ENCODE measurements at places on chromosomes 12 and 14.
A peak's percentile ranks its signal among the peaks of the same experiment; 100 is the strongest.

DNA sequence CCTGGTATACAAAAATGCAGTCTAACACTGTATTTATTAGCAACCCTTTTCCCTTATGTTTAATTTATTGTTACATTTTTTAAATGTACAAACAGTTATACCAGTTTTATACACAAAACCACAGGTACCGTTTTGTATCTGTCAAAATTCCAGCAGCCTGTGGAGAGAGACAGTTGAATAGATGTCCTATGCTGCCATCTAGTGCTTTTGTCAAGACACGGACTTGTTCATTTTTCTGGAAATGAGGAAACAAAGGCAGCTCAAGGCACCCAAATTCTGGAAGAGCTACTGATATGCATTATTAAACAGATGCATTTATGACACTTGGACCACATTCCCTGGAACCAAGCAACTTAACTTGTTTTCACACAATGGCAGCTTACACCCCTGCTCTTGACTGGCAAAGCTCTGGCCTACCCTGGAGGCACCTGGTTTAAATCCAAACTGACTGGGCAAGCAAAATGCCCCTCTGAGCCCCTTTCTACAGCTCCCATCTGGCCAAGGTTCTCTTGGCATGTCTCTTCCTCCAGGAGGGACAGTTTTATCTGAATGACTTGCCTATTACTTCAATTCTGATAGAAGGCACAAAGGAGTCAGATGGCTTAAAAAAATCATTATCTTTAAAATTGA, 286.9 kb upstream of the PRKD1 start:
- no peak for DNase-seq

GRCh38 chr12:76446090-76446489, 97.9 kb upstream of the BBS10 start:
- no peak for DNase-seq

GRCh38 chr14:72478471-72478893, 415.4 kb downstream of the DPF3 start:
- DNase-seq = no peak

DNA sequence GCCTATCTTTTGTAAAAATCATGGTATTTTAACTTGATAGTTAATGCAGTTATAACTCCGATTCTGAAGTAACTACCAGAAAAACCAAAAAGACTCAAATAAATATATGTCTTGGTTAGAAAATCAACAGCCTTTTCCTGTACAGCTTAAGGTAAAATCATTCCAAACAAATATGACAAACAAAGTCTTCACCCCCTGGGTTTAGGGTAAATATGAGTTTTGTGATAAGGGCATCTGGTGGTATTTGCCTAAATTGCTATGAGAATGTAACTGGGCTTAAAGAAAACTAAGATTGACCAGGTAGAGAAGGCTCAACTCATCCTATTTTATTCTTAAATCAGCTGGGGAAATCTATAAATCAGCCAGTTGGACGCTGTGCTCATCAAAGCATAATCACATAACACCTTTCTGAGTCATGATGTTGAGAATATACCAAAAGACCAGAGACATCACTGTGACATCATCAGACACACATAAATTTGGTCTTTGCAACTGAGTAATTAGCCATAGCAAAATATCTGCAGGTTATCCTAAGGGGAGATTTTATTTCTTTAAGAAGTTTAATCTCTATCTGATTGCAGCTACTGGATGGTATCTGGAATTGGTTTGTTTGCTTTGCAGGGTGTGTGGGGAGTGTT, 133.9 kb downstream of the STXBP6 start:
- DNase-seq = no peak

- no peak for DNase-seq
Measured at GRCh38 chr14:89399594-89400068, 17.4 kb downstream of the FOXN3 start.

- no peak for DNase-seq
Measured at GRCh38 chr14:65003394-65003793, 16.7 kb downstream of the FNTB start.

DNA sequence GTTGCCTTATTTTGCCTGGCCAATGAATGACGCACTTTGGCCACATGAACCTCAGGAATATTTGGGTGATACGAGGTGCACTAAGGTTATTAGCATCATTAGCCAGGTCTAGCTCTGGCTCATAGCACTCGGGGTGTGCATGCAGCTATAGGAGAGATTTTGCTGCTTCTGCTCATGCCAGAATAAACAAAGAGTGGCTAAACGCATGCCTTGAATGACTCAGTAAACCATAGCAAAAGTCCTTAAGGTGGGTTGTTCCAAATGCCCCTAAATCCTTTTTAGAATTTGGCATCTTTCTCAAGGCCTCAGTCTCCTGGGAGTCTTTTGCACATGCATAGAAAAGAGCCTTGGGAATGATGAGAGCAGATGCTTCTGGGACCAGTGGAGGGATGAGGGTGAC, 343.7 kb upstream of the FKBP4 start:
- DNase-seq = no peak

GRCh38 chr14:61575551-61576150, 119.7 kb upstream of the HIF1A start:
- no peak for DNase-seq

GRCh38 chr14:91388551-91388975, 29.1 kb downstream of the CCDC88C start:
- no peak for DNase-seq

DNA sequence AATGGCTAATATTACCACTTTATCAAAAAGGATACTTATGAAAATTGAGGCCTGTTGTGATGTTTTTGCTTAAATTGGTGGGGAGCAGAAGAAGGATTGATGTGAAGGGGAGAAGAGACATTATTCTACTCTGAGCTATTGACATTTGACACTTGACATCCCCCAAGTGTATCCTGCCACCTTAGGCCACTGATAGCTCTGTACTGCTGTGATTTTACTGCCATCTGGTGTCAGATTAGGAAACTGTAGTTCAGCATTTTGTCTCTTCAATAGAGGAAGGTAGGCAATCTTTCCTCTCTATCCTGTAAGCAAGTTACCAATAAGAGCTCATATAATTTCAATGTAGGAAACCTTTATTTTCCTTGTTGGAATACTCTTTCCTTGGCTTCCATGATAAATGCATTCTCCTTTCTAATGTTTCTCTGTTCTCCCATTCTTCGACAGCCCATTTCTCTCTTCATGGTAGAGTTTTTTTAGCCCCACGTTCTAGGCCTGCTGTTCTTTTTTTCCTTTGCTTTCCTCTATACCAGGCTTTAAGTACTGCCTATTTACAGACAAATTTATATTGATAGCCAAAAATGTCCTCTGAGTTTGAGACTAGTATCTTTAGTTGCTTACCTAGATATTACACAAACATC, 46.3 kb downstream of the PPHLN1 start:
- no peak for DNase-seq

- DNase-seq = no peak
Measured at GRCh38 chr14:95951359-95951758, 74.7 kb downstream of the TUNAR start.

GRCh38 chr14:22462923-22463322, 126.1 kb downstream of the DAD1 start:
- DNase-seq = no peak

DNA sequence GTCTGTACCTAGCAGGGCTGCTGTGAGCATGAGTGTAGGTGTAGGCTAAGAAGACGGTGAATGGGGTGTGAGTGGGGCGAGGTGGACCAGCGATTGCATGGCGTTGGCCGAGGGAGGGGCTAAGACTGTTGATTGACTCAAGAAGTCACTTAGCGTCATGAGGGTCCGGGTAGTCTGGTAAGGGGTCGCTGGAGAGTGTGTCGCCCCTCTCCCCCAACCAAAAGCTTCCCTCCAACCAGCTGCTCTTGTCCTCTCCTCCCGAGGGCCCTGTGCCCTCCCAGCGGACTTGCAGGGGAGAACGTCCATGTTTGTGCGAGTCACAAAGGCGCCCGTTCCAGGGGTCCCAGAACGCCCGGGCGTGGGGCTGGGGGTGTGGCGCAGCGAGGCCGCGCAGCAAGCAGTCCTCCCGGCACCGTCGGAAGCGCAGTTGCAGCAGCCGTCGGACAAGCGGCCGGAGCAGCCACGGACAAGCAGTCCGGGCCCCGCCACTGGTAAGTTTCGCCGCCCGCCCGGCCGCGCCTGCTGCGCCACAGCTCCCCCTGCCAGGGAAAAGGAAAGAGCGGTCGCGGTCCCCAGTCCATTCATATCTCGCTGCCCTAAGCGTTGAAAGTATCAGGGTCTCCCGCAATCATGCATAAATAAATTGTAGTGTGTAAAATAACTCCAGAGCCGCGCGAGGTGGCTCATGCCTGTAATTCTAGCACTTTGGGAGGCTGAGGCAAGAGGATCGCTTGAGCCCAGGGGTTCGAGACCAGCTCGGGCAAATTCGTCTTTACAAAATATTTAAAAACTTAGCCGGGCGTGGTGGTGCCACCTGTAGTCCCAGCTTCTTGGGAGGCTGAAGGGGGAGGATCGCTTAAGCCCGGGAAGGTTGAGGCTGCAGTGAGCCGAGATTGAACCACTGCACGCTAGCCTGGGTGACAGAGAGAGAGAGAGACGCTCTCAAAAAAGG, at the start of gene CCDC63:
TSS of gene CCDC63 (plus strand) at position 373 of the 952 bp plus-strand sequence. CDS start 5,968 bp downstream, outside the sequence.
- no peak for DNase-seq

- no peak for DNase-seq
Measured at GRCh38 chr12:16148938-16149337, 128.5 kb downstream of the SLC15A5 start.

- DNase-seq = no peak
Measured at GRCh38 chr14:35384455-35385041, 20.0 kb downstream of the NFKBIA start.

DNA sequence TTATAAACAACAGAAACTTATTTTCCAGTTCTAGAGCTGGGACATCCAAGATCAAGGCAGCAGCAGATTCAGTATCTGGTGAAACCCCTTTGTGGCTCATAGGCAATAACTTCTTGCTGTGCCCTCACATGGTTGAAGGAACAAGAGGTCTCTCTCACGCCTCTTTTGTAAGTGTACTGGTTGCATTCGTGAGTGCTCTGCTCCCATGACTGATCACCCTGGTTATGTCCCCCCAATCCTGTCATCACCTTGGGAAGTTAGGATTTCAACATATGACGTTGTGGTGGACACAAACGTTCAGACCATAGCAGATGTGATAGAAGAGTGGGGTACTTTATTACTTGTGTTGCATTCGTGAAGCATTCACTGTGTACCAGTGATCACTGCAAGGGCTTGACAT, 184.0 kb downstream of the SRGAP1 start:
- no peak for DNase-seq

GRCh38 chr14:21494902-21495762, 16.0 kb downstream of the METTL3 start:
- no peak for DNase-seq

DNA sequence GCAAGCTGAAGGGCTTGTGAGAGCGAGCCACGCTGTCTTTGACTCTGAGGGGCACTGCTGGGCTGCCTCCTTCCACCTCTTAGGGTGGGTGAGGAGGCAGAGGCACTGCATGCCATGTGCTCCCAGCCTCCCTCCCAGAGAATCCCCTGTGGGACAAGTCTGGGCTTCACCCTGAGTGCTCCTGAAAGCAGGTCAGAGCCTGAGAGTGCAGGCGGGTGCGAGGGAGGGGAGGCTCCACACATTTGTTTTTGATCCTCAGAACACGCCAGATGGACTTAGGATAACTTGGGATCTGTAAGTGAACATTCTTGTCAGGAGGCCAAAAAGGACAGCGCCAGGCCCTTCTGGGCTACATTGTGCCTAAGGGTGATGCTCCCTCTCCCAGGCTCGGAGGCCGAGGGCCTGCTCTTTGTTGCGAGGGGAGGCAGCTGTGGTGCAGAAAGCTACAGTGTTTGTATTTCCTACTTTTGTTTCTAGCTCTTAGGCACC, 155.4 kb downstream of the TMX1 start:
- DNase-seq = no peak

DNA sequence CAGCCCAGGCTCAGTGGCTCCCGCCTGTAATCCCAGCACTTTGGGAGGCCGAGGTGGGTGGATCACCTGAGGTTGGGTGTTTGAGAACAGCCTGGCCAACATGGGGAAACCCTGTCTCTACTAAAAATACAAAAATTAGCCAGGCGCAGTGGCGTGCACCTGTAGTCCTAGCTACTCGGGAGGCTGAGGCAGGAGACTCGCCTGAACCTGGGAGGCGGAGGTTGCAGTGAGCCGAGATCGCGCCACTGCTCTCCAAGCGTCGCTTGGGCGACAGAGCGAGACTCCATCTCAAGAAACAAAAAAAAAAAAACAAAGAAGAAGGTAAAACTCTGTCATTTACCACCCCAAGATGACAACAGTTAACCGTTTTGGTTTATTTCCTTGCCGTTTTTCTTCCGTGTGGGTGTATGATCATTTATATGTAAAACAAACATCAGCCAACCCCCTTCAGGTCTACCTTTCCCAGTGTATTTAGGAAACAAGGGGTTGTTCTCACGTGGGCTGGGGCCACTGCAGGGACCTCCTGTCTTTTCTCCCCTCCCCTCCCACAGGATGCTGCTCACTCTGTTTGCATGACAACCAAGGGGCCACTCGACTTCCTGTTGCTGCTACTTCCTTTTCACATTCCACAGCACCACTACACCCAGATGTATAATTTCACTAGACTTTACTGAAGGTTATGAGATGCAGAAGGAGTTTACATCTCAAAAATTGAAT, 13.6 kb downstream of the TTC9 start:
- DNase-seq = peak; percentile 38

- DNase-seq = no peak
Measured at GRCh38 chr12:63941166-63941800, 96.8 kb downstream of the SRGAP1 start.

- DNase-seq = no peak
Measured at GRCh38 chr12:114443607-114444421, 37.9 kb upstream of the TBX5 start.

- DNase-seq = no peak
Measured at GRCh38 chr14:97544571-97544970, 747.4 kb downstream of the VRK1 start.

GRCh38 chr12:54032627-54033100, at the start of gene HOXC5:
Gene HOXC5 (plus strand): TSS chr12:54033050. CDS start chr12:54033123, 73 bp downstream.
- peak; percentile 31 for DNase-seq

All from stimulated activated CD4-positive, alpha-beta T cell treated with anti-CD3 and anti-CD28 coated beads, TNF-alpha, amount 100 ng/mL, for 4 hours (primary cell).